Sigmoid colon (tissue), 7 donors: ENCODE measurements at places on chromosomes 1 and 21. TPM values are rescaled to one million over a fixed set of nuclear protein-coding genes. Genes with fewer than 3 reads are reported as not detected.
A peak's percentile ranks its signal among the peaks of the same experiment; 100 is the strongest.

GRCh38 chr1:203179667-203180005, 4.0 kb upstream of the MYBPH start:
- no peak for DNase-seq

- DNase-seq: peak; percentile 83
Measured at GRCh38 chr1:16145030-16145661, 10.7 kb downstream of the EPHA2 start.

DNA sequence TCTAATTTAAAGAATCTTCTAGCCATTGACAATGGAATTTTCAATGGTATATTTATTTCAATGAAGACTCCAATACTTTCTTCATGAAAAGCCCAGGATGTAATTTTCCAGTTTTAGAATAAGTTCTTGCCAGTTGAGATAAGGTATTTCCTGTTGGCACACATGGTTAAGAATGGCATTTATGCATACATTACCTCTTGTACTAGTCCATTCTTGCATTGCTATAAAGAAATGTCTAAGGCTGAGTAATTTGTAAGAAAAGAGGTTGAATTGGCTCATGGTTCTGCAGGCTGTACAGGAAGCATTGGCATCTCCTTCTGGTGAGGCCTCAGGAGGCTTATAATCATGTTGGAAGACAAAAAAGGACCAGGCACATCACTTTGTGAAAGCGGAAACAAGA, 1179.6 kb downstream of the AMY1C start:
- no peak for DNase-seq

- peak; percentile 91 for DNase-seq
Measured at GRCh38 chr1:229341774-229342655, 832 bp downstream of the CCSAP start.

AGMAT gene
- total RNA-seq: not detected

EDN2 gene
- not detected for total RNA-seq

CEP350 gene
- 60.4 TPM for total RNA-seq

DNA sequence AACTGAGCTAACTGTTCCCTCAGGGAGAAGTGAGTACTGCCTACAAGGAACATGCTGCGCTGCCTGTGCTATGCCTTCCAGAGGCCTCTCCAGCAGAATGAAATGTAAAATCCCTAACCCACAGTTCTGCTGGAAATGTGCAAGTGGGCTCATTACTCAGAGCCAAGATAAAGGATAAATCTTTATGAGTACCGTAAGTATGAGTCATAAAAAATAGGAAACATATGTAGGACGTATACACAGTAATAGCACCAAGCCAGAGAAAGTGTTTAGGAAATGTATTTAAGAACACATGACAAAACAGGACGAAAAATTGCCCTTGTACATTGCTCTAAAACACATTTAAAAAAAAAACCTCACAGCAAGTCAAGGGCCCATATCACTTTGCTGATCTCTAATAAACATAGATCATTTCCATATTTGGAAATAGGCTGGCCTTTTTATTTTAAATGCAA, 104.6 kb downstream of the TGFBR3 start:
- no peak for DNase-seq

SPRR2A gene
- total RNA-seq: not detected

PTGFR gene
- total RNA-seq: 2.2 TPM

COL24A1 gene
- 8.6 TPM for total RNA-seq

DCST2 gene
- total RNA-seq: not detected

PCP4L1 gene
- total RNA-seq: 0.71 TPM

CDA gene
- 1.3 TPM for total RNA-seq

ANGPTL3 gene
- total RNA-seq: not detected

KRTAP12-2 gene
- not detected for total RNA-seq

- DNase-seq: peak; percentile 65
Measured at GRCh38 chr1:9784508-9785133, 39.1 kb downstream of the CLSTN1 start.

DNA sequence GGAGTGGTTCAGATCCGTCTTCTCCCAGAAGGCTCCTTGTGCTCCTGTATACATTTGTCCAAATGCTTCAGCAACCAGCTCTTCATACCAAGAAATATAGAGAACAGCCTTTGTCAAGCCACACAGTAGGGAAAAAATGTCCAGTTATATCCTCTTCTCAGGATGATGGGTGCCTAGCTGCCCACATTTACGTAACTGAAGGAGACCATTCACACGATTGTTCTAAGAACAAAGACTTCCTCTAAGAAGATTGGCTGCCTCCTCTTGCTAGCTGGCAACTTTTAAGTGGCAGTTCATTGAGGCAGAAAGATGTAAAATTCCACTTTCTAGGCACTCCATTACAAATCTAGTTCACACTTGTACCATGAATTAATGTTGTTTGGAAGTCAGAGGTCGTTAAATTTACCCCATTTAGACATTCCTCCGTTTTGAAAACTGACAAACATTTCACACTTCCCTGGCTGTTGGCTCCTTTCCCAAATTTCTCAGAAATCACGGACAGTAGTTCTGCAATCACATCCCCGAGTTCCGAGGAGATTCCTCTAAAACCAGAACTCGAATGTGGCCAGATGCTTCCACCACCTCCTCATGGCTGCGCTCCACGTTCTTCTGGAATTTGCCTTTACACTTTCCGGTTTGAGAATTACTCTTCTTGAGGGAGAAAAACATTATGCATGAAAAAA, 45.6 kb upstream of the CSF1 start:
- peak; percentile 84 for DNase-seq

GRCh38 chr1:88802404-88802803, 89.0 kb downstream of the GTF2B start:
- no peak for DNase-seq

- DNase-seq: no peak
Measured at GRCh38 chr1:217493290-217493689, 137.6 kb downstream of the GPATCH2 start.

GRCh38 chr1:195584870-195585624, 1023.2 kb downstream of the KCNT2 start:
- DNase-seq: no peak

GRCh38 chr1:29650476-29650875, 414.2 kb downstream of the PTPRU start:
- DNase-seq: no peak

GRCh38 chr1:235423214-235423652, 56.0 kb downstream of the TBCE start:
- DNase-seq: no peak

GRCh38 chr1:214136324-214136919, 144.5 kb upstream of the SMYD2 start:
- DNase-seq: no peak

CLIC4 gene
- total RNA-seq: 443 TPM

DNA sequence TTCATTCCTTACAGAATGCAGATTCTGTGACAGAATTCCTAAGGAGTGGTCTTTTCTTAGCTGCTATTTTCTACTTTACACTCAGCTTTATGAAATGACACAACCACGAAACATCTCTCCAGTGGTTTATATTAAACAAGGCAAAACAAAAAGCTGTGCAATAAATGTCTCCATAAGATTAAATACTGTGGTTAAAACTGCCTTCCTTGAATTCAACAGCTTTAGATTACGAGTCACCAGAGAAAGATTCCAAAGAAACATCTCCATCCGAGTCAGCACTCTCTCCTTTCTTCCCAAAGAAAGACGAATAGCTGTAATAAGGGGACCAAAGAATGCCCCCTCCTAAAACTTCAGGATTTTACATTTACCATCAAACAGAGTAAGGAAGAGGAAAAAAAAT, 4.6 kb upstream of the C1orf87 start:
- DNase-seq: no peak

- DNase-seq: peak; percentile 60
Measured at GRCh38 chr21:43825936-43826622, 36.7 kb downstream of the RRP1 start.

OPRD1 gene
- 1.8 TPM for total RNA-seq

- DNase-seq: no peak
Measured at GRCh38 chr1:244962130-244962529, 97.8 kb upstream of the HNRNPU start.

GRCh38 chr1:175129182-175129581, 61.5 kb downstream of the TNN start:
- no peak for DNase-seq

STPG1 gene
- total RNA-seq: 2.8 TPM

NOS1AP gene
- 7.8 TPM for total RNA-seq

- DNase-seq: no peak
Measured at GRCh38 chr1:207259391-207259790, 62.1 kb upstream of the CD55 start.

ALPL gene
- 4.7 TPM for total RNA-seq

ARMH1 gene
- 1.1 TPM for total RNA-seq

DNA sequence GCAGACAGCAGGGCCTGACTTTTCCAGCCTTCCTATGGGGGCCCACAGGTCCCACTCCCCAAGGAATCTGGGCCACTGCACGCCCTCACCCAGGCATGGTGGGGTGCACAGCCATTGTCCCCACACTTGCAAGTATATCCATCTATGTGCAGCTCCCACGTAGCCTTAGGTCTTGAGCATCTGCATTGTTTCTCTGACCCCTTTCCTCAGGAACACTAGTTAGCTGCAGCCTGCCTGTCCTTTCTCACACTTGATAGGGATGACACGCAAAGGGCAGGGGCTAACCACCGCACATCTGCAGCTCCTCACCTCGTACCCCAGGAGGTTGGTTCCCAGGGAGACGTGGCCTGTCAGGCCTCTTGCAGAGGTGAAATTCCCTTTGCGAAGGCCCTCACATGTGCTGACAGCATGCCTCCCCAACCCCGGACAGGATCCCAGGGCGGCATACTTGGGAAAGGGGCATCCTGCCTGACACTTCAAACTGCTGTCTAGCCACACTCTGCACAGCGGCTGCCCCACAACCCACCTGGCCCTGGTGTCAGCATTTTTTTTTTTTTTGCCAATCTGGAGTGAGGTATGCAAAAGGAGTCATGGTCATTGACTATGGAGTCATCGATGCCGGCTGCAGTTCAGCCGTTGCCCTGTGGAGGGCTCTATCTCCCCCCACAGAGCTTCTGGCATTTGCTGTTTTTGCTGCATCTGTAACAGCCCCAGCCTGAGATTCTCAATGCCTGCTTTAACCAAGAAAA, 5.0 kb downstream of the JMJD4 start:
- DNase-seq: no peak

BMP8B gene
- total RNA-seq: 0.81 TPM

- no peak for DNase-seq
Measured at GRCh38 chr1:228401782-228402640, 4.6 kb downstream of the TRIM11 start.

ZSWIM5 gene
- total RNA-seq: 4.3 TPM

EVA1C gene
- 46.4 TPM for total RNA-seq

GRCh38 chr21:46542588-46543124, 62.2 kb downstream of the S100B start:
- peak; percentile 54 for DNase-seq

NTNG1 gene
- 17.6 TPM for total RNA-seq

GRCh38 chr1:173628888-173629287, 6.2 kb upstream of the TEX50 start:
- no peak for DNase-seq
